ENCODE measurements at places on chromosomes 1 and 21.

- DNase-seq, result no peak
These were observed 90.2 kb downstream of the SPSB1 start for GRCh38 chr1:9382643-9383491.

GRCh38 chr21:36990508-36991205 lies 15.8 kb upstream of the RIPPLY3 start:
- DNase-seq, result no peak

GRCh38 chr1:18458133-18459092 lies 22.3 kb upstream of the KLHDC7A start:
- no peak for DNase-seq

GRCh38 chr1:70008660-70009059 lies 196.7 kb downstream of the LRRC40 start:
- peak; percentile 33 for DNase-seq

DNA sequence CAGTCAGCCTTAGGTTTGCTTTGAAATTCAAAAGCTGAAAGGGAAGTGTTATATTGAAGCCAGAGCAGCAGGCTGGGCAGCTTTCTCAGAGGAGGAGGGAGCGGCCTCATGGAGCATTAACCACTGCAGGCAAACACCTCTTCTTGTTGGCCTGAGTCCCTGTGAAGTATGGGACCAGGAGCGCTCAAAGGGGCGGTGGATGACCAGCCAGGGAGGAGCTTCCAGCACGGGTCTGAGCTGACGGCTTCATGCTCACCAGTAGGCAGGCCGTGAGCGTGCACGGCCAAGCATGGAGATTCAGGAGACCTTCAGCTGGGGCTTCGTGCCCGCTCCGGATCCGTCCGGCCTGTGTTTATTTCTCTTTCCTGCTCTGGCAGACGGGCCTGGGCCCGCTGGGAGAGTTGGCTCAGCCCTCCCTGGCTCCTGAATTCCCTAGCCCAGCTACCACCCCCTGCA lies 245.2 kb downstream of the TRABD2B start:
- DNase-seq, result no peak

DNA sequence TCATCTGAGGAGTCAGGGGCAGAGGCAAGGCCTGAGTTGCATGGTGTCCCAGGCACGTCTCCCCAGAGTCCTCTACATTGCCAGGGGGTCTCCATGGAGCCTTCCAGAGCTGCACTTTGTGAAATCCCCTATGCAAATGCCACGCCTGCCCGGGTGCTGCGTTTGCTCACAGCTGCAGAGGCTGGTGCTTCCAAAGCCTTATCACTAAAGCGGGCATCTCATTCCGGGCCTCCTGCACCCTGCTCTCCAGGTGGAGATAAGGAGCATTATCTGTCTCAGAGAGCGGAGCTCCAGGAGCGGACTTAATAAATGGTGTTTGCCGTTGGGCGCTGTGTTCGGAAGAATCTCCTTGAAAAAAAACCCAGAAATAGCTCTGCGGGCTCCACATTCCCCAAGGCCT lies 25.9 kb upstream of the ACTL8 start:
- DNase-seq, result no peak

DNA sequence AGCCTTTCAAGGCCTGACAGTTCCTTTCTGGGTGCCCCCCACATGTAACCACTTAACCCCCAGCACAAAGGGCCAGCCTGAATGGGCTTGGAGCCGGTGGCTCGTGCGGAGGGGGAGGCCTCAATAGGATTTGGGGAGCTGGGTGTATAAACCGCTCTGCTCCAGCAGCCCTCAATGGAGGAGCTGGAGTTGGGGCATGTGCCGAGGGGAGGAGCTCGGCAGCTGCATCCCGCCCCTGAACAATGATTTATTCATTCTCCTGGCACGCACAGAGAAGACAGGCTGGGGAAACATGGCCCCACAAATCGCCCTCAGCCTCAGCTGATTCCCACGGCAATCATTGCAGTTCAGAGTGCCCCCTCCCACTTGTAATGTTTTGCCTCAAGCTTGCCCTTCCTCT lies 6.9 kb upstream of the C1orf216 start:
- no peak for DNase-seq

- no peak for DNase-seq
These were observed 167.2 kb upstream of the PROX1 start for GRCh38 chr1:213820362-213821149.

DNA sequence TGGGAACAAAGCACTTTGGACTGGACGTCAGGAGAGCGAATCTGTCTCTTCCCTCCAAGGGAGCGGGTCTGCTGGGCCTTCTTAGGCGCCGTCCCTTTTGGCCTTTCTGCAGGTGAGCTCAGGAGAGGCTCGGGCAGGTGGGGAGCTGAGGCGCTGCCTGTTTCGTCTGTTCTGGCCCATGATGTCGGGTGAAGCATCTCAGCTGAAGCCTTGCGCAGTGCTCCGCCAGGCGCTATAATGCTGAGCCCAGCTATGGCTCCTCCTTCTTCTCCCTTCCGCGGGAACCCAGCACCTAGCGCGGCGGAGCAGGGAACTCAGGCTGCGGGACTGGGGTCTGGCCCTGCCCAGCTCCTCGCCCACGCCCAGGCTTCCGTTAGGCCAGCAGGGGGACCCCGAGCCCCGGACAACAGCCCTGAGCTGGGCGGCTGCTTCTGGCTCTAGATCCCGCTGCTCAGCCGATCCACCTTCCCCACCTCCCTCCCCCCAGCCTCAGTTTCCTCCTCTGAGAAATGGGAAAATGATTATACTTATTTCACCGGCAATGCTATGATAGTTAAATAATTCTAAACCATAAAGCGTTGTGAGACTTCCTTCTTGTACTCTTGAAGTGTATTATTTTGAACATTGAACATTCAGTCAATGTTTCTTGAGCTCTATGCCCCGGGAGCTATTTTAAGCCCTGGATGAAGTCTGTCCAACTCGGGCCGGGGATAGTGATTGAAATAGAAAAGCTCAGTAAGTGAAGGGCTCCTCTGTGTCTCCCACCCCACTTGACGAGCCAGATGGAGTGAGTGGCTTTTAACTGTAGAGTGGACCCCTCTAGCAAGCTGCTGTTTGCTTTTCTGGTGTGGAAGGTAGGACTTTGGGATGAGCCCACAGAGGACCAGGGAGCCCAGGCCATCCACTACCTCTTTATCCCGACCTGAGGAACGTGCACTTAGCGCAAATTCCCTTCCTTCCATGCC lies 9.6 kb upstream of the ADORA1 start:
- DNase-seq, result peak; percentile 64

GRCh38 chr1:229161740-229162139 lies 109.2 kb upstream of the RAB4A start:
- no peak for DNase-seq

- peak; percentile 41 for DNase-seq
These were observed 838 bp downstream of the CCDC28B start for GRCh38 chr1:32201011-32201855.

- DNase-seq, result no peak
These were observed 7.0 kb upstream of the TAL1 start for GRCh38 chr1:47238935-47239592.

GRCh38 chr1:32246888-32247273 lies at the start of gene FAM167B:
Gene FAM167B (plus strand): TSS chr1:32247222. CDS start chr1:32247422, 200 bp downstream.
- peak; percentile 81 for DNase-seq

DNA sequence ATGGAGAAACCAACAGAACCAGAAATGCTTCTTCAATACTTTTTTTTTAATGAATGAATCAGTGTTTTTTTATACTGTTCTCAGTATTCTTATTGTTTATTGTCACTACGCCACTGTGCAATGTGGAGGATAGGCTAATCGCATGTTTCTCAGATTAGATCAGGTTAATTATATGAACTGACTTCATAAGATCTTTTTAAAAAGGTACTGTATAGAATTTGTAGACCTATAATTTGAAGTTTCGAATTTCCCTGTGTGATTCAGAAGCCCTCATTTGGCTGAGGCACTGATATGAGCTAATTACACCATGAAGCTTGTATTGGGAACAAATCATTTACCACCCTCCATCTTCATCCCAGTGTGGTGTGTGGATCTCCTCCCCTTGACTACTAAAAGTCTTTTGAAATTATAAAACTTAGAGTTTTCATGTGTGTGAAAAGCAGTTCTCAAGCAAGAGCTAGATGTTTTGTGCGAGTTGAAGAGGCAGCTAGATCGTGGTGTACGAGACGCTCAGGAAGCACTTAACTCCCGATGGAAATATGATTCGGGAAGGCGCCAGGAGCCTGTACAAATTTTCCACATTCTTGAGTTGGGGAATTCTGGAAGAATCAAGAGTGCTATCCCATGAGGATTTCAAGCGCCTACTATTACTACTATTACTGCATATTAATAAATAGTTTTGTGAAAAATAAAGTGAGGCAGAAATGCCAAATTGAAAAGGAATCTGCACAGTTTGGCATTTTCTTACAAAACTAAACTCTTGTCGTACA lies 52.1 kb upstream of the KCNE2 start:
- DNase-seq, result no peak

- no peak for DNase-seq
These were observed 109.6 kb downstream of the SIK1 start for GRCh38 chr21:43317254-43317748.

GRCh38 chr1:27321813-27322568 lies at the start of gene TMEM222:
Gene TMEM222 (plus strand): TSS chr1:27322163. CDS start chr1:27322198, 35 bp downstream.
- peak; percentile 96 for DNase-seq

DNA sequence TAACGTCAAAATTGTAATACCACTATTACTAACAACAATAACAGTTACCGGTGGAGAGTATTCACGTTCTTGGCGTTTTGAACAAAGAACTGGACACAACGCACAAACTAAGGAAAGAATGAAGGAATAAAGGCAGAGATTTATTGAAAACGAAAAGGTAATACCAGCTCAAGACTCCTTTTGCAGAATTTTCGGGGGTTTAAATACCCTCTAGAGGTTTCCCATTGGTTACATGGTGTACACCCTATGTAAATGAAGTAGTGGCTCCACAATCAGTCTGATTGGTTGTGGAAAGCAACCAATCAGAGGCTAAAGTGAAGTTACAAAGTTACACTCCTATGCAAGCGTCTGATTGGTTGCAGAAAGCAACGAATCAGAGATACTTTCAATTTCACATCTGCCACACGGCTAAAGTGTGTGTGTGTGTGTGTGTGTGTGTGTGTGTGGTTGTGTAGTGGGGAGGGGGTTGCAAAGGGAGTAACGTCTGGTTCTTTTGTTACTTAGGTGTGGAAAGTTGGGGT lies 1.1 kb upstream of the GTF2B start:
- DNase-seq, result peak; percentile 89

DNA sequence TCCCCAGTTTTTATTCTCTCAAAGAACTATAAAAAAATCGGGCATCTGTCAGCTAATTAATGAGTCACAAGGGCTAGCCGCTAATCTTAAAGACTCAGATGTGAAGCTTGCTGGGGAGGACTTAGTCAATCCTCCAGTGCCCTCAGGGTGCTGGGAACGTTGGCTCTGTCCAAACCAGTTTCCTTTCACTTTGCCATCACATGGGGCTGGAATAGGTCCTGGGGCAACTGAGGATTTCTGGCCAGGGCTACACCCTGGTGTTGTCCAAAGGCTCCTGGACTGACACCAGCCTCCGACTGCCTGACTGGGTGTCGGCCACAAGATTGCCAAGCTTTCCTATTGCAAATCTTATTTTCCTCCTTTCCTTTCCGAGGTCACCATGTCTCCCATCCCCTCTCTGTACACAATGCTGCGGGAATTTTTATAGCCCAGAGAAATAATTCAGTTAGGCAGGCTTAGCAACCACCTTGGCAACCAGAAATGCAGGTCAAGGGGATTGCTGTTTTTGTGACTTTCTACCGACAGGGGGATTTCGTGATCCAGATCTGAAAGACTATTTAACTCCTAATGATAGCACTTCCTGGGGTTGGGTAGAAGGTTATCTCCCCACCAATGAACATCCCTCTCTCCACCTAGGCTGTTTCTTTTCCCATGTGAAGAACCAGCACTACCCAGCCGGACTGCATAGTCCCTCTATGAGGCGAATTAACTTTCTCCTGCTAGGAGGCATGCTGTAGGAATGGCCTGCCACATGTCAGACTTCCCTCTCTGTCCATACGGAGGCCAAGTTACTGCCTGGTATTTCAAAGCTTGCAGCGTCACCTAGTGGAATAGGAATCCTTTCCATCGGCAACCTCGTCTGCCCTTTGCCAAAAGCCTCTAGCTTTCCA lies 29.9 kb upstream of the CTBS start:
- peak; percentile 86 for DNase-seq

- no peak for DNase-seq
These were observed 88.8 kb upstream of the SLFNL1 start for GRCh38 chr1:41110286-41110685.

GRCh38 chr1:183070923-183071618 lies 47.9 kb downstream of the LAMC1 start:
- DNase-seq, result peak; percentile 76

DNA sequence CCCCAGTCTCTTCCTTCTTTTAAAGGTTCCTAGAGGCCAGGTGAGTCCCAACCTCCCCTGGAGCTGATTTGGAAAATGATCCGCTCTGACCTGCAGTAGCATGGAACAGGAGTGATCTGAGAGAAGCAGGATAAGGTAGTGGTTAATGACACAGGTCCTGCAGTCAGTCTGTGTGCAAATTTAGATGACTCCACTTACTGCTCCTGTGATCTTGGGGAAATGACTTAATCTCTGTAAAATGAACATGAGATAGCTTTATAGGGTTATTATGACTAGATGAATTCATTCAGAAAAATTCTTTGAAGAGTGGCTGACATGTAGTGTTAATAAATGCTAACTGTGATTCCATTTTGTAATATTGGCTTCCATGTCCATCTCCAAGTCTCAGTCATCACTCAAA lies 374.9 kb upstream of the CAMK1G start:
- peak; percentile 60 for DNase-seq

DNA sequence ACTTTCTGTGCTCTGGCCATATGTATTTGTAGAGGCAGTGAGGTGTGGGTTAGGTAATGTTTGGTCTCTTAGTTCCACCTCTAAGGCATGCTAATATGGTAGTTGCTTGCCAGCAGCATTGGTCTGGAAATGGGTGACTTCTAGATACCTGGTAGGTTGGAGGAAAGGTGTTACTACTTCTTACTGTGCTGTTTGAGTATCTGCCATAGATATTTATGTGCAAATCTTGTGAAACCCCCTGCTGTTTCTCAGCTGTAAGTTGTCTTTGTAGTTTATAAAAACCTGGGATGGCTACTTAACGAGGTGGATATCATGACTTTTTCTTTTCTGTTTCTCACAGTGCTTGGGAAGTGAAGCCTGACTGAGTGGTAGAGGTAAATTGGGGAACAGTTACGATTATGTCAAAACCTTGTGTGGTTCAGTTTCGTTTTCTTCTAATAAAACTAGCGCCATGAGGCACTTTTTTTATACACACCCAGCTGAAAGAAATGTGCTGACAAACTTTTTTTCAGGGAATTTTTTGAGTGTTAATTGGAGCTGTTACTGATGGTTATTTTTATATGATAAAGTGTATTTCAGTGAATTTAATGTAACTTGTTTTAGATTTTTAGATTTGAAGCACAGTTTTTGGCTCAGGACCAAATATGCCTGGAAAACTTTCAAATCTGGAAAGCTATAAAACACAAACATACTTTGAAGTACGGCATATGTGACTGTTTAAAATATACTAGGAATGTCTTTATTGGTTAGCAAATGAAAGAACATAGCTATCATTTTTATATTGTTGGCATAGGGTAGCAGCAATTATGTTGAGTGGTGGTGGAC lies 42.1 kb downstream of the CAMSAP2 start:
- DNase-seq, result no peak

DNA sequence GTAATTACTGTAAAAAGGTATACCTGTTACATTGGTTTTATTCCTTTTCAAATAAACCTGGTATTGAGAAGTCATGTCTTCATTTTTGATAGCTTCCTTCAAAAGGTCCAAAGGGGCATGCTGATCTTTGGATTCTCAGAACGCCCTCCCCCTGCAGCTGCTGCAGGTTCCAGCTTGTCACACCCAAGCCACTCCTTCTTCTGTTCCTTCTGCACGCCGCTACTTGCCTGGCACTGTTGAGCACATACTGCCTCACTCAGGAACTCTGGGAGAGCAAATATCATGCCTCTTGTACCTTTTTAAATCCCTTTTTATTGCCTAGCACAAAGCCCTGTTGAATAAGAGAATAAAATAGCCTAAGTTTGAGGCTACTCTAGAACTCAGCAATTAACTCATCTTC lies 136.9 kb downstream of the BARHL2 start:
- DNase-seq, result no peak

All from HT1080 (cell line).